ENCODE measurements at places on chromosomes 3 and 15. TPM values are rescaled to one million over a fixed set of nuclear protein-coding genes. Genes with fewer than 3 reads are reported as not detected.

UBE2E2 gene
- total RNA-seq = 2.9 TPM

EFCC1 gene
- total RNA-seq = not detected

AMOTL2 gene
- total RNA-seq = not detected

DNA sequence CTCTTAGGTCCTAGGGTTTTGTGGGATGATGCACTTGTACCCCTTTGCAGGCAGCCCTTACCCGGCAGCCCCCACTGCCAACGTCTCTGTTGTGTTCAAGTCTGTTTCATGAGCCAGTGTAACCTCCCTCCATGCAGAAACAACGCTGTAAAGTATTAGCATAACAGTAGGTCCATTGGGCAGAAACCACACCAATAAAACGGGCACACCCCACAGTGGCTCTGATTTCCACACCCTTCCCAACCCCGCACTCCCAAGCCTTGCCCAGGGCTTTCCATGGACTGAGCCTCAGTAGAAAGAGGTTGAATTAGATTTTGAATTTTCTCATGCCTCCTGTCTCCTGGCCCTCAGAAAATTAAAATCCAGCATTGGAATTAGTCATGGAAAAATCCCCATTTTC lies 124.5 kb downstream of the CACNA1D start:
- H3K4me3 ChIP-seq = no peak overlapping the region
- no peak for ATAC-seq
- no peaks in the 10 kb centered on the region for H3K4me1 ChIP-seq
- no peak overlapping the region for H3K27ac ChIP-seq
- H3K27me3 ChIP-seq = peaks cover 35% of the 10 kb centered on the region
- H3K36me3 ChIP-seq = no peaks in the 10 kb centered on the region

GRCh38 chr15:29835301-29835700 lies 13.0 kb upstream of the TJP1 start:
- H3K27me3 ChIP-seq = peaks cover 35% of the 10 kb centered on the region
- H3K4me3 ChIP-seq = no peak overlapping the region
- no peak for ATAC-seq
- no peak overlapping the region for H3K27ac ChIP-seq
- no peaks in the 10 kb centered on the region for H3K4me1 ChIP-seq

DNA sequence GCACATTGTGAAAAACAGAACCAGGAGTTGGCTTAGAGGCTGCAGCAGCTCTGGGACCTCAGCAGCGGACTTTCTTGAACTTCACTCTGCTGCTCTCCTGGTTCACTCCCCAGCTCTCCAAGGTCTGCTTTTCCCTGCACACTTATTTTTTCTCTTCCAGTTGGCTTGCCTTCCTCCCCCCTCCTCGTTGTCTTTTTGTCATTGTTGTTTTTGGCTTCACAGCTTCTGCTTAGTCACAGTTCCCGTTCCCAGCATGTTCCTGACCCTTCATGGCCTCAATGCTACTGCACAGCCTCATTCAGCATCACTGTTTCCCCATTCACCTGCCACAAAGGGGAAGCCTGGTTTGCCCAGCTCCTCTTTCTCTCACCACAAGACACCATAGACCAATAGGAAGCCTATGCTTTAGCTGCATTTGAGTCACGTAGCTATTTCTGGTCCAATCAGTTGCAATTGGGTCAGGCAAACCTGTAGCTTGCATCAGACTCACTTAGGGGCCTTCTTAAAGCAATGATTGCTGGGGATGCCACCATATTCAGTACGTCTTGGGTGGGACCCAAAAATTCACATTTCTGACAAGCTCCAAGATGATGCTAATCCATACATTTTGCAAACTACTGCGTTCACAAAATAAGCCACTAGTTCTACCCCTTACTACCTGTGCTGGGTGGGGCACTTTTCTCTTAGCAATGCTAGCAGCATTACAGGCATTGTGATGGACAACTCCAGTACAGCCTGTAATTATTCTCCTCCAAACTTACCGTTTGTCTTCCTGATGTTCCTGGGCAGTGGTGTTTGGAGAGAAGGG lies 7.8 kb upstream of the SUMF1 start:
- no peaks in the 10 kb centered on the region for H3K36me3 ChIP-seq
- H3K27me3 ChIP-seq = peaks cover 11% of the 10 kb centered on the region
- peak overlapping the region; percentile 36 for H3K4me3 ChIP-seq
- ATAC-seq = peak; percentile 92
- H3K27ac ChIP-seq = no peak overlapping the region

GRCh38 chr3:110811050-110811449 lies 260.6 kb upstream of the NECTIN3 start:
- H3K4me1 ChIP-seq = peaks cover 9% of the 10 kb centered on the region
- no peaks in the 10 kb centered on the region for H3K36me3 ChIP-seq
- no peak overlapping the region for H3K27ac ChIP-seq
- H3K27me3 ChIP-seq = peaks cover 21% of the 10 kb centered on the region
- H3K4me3 ChIP-seq = no peak overlapping the region

GRCh38 chr3:100954990-100955389 lies 38.2 kb downstream of the ABI3BP start:
- no peak for ATAC-seq
- H3K36me3 ChIP-seq = no peaks in the 10 kb centered on the region
- peaks cover 14% of the 10 kb centered on the region for H3K27me3 ChIP-seq
- H3K4me1 ChIP-seq = no peaks in the 10 kb centered on the region
- no peak overlapping the region for H3K4me3 ChIP-seq

- no peak overlapping the region for H3K4me3 ChIP-seq
- H3K4me1 ChIP-seq = no peaks in the 10 kb centered on the region
- ATAC-seq = no peak
- no peaks in the 10 kb centered on the region for H3K36me3 ChIP-seq
- no peak overlapping the region for H3K27ac ChIP-seq
Observed at GRCh38 chr3:8460050-8460708, 41.4 kb upstream of the LMCD1 start.

- H3K36me3 ChIP-seq = peaks cover 87% of the 10 kb centered on the region
- ATAC-seq = peak; percentile 6
- no peaks in the 10 kb centered on the region for H3K27me3 ChIP-seq
- peak overlapping the region; percentile 78 for H3K27ac ChIP-seq
Observed at GRCh38 chr3:150605998-150606641, 3.0 kb downstream of the SELENOT start.
